ENCODE measurements at places on chromosomes 2 and 18.

DNA sequence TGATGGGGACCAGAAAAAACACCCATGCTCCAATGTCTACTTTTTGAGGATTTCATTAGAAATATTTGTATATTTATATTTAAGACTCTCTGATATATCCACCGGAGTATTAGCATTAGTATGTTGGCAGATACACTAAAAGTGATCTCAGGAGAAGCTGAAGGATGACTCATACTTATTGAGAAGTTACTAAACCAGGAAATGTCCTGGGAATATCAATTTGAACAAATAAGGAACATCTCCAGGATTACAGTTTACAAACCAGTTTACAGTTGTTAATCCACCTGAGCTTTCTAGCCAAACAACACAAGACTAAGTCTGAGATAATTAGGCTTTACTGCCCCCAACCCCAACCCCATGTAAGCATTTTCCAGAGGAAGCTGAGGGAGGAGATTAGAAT is 16.1 kb upstream of the DPP4 start:
- no peak for DNase-seq

GRCh38 chr2:175575346-175576258 is 394.1 kb upstream of the ATP5MC3 start:
- DNase-seq, result peak; percentile 32

DNA sequence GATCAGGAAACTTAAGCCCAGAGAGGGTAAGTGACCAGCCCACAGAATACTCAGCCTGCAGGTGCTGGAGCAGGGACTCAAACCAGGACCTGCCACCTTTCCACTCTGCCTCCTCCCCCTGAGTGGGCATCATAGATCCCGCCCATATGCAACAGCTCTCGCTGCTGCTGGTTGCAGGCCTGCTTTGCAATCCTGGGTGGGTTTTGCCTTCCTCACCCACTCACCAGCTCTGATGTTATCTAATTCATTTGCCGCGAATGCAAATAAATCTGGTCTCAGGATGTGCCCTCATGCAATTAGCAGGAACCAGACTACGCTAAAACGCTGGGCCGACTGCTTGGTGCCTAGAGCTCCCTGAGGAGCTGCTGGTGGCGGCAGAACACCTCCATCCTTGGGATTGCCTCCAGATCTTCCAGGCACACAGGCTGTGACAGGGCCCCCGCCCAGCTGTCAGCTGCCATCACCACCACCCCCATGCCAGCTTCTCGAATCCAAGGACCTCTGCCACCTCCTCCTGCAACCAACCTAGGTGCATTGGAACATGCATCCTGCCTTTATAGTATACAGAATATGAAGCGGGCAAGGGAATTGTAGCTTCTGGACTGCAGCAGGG is 28.8 kb downstream of the CNGA3 start:
- no peak for DNase-seq

- DNase-seq, result no peak
Measured at GRCh38 chr2:127763776-127764175, 47.2 kb downstream of the WDR33 start.

- DNase-seq, result no peak
Measured at GRCh38 chr2:32806857-32807256, 139.9 kb upstream of the LTBP1 start.

- peak; percentile 60 for DNase-seq
Measured at GRCh38 chr2:26692897-26693849, 651 bp downstream of the KCNK3 start.

- no peak for DNase-seq
Measured at GRCh38 chr2:31402388-31402787, 12.2 kb downstream of the XDH start.

DNA sequence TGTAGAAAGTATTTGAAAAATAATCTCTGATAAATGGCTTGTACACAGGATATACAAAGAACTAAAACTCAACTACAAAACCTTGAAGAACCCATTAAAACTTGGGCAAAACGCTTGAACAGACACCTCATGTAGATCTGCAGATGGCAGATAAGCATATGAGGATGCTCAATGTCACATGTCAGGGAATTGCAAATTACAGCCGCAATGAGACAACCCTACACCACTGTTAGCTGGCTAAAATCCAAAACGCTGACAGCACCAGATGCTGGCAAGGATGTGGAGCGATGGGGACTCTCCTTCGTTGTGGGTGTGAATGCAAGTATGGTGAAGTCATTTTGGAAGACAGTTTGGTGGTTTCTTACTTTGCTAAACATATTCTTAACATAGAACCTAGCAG is 53.7 kb downstream of the SNTG2 start:
- peak; percentile 50 for DNase-seq

DNA sequence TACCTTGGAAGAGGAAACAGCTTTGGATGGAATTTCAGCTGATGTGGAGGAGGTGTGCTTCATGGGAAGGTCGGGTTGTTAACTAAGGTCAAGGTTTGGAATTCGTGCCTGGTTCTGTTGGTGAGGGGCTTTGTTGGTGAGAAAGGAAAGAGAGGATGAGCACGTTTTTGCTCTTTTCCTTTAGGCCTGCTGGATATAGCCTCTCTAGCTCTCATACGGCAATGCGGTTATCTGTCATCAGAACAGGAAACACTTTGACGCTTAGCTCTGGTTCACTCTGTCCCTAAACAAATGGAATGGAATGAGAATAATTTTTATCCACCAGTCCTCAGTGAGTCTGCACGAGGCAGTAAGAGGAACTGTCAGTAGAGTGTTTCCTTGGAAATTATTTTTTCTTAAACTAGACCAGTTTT is 169.7 kb upstream of the NOSTRIN start:
- DNase-seq, result no peak

- no peak for DNase-seq
Measured at GRCh38 chr2:146461068-146461467, 1383.8 kb upstream of the ACVR2A start.

GRCh38 chr2:54995553-54995952 is 54.7 kb downstream of the RTN4 start:
- DNase-seq, result no peak

GRCh38 chr2:73902284-73902683 is 9.5 kb downstream of the ACTG2 start:
- no peak for DNase-seq

DNA sequence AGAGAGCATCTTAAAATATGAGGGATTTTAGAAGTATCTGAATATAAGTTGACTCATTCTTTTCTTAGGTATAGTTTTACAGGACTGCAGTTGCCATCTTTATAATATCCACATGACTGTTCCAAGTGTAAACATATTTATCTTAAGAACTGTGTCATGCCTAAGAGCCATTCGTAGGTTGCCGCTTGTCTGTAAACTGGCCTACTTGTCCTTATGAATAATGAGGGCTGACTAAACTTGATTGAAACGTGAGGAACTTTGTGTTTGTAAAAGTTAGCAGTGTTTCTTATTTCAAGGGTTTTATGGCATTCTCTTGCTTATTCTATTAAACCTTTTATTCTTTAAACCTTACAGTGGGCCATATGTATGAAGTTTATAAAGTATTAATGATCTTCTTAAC is 99.6 kb downstream of the MAP3K20 start:
- DNase-seq, result no peak

- no peak for DNase-seq
Measured at GRCh38 chr2:208798698-208799097, 392.1 kb downstream of the PTH2R start.

DNA sequence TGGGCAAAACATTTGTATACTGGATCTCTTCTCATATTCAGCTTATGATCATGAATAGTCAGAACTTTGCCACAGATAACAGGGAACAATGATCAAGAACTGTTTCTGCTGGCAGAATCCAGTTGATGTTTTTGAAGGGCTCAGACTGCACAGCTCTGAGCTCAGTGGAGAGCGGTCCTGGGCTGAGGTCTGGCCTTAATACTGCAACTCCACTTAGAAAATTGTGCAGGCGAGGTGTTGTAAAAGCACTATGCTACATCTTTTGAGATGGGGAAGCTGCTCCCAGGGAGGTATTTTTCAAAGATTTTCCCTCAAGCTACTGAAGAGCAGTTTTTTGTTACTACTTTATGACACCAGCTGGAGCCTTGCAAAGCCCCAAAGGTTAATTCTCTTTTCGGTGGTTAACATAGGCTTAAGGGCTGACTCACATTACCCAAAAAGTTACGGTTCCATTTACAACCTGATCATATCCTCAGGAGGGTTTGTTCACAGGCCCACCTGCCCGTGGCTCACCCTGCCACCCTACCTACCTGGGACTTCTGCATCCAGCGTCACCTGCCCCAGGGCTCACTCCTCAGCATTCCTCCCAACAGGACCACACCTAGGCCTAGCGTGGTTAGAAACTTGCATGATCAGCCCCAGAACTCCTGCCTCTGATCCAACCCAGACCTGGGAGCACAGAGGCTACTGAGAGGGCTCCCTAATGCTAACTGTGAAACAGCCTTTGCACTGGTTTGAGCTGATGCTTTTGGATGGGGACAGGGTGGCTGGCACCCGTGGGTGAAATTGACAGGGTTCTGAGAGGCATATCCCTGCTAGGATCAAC is 114.4 kb downstream of the NCK2 start:
- no peak for DNase-seq

DNA sequence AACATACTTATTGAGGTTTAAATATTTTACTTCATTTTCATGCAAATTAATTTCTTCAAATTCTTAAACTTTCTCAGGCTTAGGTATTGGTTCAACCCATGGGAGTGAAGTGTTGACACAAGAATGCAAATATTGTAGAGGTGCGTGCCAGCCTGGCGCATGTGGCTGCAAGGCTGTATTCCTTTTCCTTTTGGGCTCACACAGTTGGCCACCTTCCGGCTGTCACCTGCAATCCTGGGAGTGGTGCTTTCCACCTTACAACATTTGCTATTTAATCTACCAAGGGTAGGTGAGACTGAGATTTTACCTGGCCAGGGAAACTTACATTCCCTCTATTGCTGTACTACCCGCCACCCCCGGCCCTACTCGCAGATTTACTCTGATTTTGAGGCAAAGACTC is 141.1 kb downstream of the DCC start:
- DNase-seq, result peak; percentile 73

DNA sequence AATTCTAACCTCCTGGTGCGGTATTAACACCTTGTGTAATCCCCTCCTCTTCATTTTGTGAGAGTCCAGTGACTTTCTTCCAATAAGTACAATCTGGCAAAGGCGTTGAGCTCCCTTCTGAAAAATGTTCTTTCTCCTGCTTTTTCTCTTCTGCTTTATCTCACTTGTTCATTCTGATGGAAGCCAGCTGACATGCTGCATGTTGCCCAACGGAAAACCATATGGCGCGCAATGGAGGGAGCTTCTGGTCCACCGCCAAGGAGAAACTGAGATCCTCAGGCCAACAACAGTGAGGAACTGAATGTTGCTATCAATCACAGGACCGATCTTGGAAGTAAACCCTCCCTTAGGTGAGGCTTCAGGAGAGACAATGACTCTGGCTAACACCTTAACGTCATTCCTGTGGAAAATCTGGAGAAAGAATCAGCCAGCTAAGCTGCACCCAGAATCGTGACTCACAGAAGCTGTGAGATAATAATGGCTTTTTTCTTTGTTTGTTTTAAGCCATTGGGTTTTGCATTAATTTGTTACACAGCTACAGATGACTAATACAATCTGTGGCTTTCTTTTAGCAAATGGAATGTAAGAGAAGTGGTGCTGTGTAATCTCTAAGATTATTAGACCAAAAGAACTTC is 1323.9 kb upstream of the DDX18 start:
- no peak for DNase-seq

DNA sequence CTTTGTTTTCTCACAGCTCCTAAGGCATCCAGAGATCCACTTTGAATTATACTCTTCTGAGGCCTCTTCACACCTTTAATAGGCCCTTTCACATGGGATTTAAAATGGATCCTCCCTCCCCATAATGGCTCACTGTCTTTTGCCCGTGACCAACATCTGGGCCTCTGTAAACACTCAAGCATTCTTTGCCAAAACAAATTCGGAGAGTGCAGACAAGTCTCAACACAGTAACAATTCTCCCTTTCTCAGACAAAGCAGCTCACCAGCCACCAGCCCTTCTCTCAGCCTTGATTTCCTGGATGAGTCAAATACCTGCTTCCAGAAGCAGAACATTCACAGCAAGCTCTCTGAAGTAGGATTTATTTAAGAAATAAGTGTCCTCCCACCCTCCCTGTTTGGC is 14.0 kb upstream of the IMP4 start:
- DNase-seq, result peak; percentile 21

GRCh38 chr2:15941871-15942710 is 1.7 kb downstream of the MYCN start:
- DNase-seq, result no peak

DNA sequence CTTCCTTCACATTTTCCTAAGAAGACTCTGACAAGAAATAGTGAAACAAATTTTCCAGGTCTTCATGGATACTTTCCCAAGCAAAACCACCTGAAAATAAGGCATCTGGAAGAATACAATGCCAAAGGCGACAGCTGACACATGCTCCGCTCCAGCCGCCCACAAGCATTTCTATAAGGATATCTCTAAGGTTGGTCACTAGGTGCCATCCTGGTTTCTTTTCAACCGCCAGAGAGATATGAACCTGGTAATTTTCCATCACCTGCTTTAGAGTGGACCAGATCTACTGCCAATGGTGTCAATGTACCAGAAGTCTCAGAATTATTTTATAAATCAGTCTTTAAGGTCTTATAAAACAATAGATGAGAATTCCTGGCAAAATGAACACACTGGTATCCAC is 97.2 kb downstream of the GAREM1 start:
- no peak for DNase-seq

- DNase-seq, result no peak
Measured at GRCh38 chr2:38174131-38174530, 98.2 kb upstream of the CYP1B1 start.

DNA sequence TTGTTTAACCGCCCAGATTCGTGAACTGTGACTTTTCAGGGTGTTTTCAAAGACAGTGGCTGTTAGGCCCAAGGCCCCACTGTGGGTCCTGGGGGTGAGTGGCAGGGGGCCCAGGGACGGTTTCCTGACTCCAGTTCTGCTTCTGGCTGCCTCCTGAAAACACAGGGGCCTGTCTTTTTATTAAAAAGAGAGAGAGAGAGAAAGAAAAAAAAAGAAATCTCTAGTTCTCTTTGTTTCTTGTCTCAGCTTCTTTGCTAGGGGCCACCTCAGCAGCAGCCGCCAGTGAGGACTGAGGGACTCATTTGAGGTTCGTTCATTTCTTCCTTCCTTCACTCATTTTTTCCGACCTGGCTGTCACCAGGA is 15.4 kb upstream of the E2F6 start:
- no peak for DNase-seq

DNA sequence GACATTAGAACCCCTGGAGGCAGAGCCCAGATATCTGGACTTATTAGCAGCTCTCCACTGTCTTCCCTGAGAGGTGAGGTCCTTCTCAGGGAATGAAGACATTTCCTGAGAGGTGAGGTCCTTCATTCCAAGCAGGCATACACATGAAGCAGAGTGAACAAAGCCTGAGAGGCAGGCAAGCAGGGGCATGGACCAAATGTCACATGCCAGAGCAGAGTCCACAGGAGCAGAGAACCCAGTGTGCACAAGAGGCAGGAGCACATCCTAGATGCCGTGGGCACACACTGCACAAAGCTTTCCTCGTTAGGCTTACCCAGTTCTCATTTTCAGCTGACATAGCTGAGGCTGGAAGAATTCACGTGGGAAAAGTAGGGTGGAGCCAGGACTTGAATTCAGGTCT is 759.9 kb upstream of the HS6ST1 start:
- no peak for DNase-seq
